ENCODE measurements at places on chromosomes 7 and 10.

GRCh38 chr7:107960272-107960671 lies 42.7 kb downstream of the LAMB1 start:
- DNase-seq, result peak; percentile 28

GRCh38 chr10:118965645-118966044 lies 63.9 kb upstream of the NANOS1 start:
- DNase-seq, result no peak

DNA sequence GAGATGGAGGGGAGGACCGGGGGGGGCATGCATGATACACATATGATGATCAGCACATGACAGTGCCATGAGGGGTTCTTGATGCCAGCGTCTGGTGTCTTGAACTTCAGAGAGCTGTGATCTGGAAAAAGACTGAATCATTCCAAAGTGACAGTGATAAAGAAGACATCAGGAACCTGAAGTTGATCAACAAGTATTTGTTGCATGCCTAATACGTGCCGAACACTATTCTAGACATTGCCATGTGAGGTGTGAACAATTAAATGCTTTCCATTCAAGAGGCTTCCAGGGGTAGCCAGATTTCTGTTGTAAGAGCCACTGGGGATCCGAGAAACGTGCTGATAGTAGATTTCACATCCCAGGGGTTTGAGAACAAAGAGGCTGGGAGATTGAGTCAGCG lies 6.2 kb downstream of the MCM10 start:
- no peak for DNase-seq

DNA sequence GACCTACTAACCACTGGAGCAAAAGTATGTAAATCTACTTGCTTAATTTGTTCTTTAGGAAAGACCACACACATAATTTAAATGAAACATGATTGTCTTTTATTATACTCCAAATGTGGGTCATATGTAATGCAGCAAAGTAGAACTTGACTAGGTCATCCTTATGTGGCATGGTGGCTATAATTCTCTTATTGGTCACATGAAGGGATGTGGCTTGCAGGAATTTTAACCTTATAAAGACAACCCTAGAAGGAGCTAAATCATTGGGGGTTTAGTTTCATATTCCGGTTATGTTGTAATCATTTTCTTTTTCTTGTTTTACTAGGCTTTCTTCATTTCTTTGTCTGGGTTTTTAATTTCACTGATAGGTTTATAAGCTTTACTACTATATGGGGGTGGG lies 93.9 kb downstream of the SEPTIN7 start:
- no peak for DNase-seq

DNA sequence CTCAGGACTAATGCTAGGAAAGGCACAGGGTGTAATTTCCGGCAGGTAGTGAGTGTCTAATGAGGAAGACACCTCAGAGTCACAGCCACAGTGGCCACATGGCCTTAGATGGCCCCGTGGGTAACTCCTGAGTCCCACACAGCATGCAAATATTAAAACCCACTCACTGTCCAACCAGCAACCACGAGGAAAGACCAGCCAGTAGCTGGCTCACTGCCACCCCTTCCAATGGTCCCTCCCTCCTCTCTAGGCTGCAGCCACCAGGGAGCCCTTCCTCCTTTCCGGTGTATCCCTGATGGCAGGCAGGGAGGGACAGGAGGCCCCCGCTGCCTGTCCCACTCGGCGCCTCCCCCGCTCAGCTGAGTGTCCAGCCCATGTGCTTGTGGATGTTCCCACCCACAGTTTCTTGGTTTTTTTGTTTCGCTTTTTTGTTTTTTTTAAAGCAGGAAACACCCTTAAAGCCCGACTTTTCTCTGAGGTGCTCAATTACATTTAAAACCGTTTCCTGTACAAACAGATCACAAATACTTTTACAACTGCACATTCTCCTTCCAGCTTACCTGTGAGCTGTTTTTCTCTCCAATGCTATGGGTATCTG lies 9.2 kb downstream of the BNIP3 start:
- no peak for DNase-seq

DNA sequence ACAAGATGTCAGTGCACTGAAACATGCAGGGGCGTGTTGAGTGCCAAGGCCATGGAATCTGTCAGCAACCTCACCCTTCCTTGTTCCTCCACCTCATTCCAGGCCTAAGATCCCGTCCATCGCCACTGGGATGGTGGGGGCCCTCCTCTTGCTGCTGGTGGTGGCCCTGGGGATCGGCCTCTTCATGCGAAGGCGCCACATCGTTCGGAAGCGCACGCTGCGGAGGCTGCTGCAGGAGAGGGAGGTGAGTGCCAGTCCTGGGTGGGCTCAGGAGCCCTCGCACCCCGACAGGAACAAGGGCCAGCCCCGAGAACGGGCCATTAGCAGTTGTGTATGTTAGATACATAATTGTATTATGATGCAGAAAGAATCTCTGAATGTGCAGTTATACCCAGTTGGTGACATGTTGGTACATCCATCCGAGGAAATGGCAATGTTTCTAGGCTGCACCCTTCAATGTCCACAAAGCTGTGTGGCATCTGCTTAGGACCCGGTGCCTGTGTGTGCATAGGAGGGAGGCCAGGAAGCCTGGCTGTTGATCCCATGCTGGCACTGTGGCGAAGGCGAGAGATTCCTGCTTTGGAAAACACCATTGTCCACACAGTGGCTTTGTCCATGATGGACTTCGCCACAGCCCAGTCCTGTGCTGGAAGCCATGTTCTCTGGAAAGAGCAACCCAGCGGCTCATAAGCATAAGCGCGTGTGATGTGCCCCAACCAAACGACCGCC lies 154.2 kb downstream of the EGFR start:
- DNase-seq, result no peak

- no peak for DNase-seq
Observed at GRCh38 chr10:130936851-130937250, 374.7 kb downstream of the TCERG1L start.

DNA sequence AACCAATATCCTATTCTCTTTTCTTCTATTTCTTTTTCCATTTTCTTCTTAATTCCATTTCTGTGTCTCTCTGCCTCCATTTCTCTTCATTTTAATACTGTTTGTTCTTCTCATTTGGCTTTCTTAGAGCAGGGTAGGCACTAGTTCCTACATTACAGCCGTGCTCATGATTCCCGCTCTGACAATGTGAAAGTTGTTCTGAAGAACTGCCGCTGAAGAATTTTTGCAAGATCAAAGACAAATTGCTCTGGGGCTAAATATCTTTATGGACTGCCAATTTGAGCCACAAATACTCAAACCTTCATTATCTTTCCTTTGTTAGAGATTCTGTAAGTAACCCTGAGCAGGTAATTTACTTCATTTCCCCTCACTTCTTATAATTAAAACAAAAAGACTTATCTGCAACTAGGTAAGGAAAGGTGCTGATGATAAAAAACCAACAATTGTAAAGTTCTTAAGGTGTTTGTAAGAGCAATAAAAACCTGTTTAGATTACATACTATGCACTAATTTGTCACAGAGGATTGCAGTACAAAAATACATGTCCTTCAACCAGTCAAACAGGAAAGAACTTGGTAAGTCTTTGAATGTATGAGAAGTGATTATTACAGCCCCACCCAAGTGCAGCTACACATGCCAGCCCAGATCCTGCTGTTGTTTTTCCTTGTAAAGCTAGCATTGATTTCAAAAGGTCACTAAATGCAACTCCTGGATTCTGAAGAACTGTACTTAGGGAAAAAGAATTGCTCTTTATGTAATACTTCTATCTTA lies 127.5 kb downstream of the COL28A1 start:
- DNase-seq, result no peak

DNA sequence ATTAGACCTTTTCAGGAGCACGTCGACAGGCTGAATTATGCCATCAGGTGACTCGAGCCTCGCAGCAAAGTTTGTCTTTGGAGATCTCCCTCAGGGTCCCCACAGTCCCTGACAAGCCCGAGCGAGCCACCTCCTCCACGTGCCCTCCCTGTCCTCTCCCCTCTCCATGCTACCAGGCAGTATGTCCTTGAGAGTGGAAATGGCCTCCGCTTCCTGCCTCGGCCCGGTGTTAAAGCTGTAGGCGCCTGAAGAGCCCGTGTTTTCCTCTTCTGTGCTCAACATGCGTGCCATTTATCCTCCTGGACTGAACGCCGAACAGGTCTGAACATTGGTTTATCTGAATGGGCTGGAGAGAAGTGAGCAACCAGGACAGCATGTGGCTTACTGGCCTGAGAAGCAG lies 82.6 kb downstream of the GPR26 start:
- DNase-seq, result no peak

GRCh38 chr7:159318682-159319351 lies 174.2 kb upstream of the VIPR2 start:
- DNase-seq, result no peak

- DNase-seq, result no peak
Observed at GRCh38 chr7:150665089-150665748, 20.3 kb upstream of the GIMAP2 start.

GRCh38 chr10:75187961-75188426 lies 22.6 kb upstream of the VDAC2 start:
- DNase-seq, result no peak

DNA sequence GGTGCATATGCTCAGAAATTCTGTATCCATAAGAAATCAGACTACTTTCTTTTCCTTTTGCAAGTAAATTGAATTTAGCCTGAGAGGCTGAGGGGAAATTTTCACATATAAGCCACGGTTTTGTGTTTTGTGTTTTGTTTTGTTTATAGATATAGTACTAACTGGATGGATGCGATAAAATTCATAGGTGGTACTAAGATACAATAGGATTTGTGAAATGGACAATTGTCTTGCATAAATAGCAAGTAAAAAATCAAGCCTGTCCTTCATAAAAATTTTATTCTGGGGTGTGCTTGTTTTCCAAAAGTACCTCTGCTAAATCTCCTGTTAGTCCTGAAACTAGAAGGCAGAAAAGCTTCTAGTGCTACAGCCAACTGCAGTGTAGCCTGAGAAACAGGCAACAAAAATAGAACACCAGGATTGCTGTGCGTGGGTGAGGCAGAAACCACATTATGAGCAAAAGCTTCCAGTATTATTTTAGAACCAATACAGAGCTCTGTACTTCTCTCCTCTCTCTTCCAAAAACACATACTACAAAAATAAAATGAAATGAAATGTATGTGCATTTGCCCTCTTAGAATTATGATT lies 634 bp upstream of the HDAC9 start:
- DNase-seq, result peak; percentile 50

GRCh38 chr7:17580141-17580540 lies 281.7 kb downstream of the AHR start:
- DNase-seq, result no peak

- DNase-seq, result no peak
Observed at GRCh38 chr10:87635498-87636312, 24.0 kb upstream of the PAPSS2 start.

GRCh38 chr7:41415471-41416207 lies 287.3 kb downstream of the INHBA start:
- no peak for DNase-seq

DNA sequence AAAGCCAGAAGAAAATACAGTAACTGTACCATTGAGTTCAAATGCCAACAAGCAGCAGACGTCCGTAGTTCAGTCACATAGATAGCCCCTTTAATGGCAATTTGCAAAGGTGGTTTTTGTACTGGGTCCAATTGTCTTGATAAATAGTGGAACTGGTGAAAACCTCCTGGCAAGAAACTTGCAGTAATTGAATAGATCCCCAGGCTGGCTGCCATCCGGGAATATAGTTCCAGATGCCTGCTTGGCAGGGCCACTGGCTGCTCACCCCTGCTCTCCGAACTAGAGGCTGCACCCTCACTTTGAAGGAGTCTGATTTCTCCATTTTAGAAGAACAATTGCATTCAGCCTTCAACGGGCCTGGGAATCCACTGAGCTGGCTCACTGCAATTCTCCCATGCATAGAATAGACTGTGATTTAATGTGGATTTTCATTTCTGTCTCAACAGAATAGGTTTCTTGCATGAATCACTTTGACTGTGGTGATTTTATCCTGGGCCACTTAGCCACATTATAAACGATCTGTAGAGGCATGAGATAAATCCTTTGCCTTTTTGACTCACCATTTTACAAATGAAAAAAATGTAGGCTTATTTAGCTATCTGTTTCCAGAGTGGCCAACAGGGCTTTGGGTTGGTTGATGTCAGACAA lies 35.9 kb upstream of the ELMO1 start:
- no peak for DNase-seq

GRCh38 chr10:38147686-38148085 lies 53.5 kb downstream of the ZNF37A start:
- DNase-seq, result no peak

DNA sequence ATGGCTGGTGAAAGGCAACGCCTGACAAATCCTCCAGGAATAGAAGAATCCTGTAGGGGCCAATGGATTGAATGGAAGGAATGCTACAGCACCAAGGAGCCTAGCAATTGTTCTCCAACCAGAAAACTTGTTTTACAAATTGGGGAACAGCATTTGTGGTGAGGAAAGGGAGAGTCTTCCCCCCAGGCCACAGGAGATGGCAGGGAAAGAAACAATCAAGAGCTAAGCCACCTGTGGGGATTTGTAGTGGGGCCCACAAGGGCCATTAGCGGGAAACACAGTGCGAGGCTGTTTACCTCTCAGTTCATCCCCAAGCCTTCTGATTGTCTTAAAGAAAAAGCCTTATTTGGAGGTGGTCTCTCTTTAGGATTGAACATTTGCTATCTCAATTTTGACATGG lies 48.5 kb upstream of the KCNMA1 start:
- DNase-seq, result no peak

DNA sequence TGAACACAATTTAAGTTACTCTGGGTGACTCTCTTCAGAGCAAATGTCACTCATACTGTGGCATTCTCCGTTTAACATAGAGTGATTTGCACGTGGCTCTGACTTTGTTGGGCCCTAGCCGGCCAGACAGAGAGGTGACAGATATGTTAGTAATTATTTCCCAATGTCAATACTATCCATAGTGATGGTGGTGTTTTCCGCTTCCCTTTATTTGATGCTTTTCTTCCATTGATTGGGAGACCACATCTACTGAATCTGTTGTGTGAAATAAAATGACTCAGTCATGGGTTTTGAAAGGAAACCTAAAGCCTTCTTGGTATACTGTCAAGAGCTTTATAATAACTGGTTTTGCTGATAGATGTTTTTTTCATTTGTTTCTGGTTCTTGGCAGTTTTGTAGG lies 7.4 kb downstream of the AVL9 start:
- DNase-seq, result no peak

DNA sequence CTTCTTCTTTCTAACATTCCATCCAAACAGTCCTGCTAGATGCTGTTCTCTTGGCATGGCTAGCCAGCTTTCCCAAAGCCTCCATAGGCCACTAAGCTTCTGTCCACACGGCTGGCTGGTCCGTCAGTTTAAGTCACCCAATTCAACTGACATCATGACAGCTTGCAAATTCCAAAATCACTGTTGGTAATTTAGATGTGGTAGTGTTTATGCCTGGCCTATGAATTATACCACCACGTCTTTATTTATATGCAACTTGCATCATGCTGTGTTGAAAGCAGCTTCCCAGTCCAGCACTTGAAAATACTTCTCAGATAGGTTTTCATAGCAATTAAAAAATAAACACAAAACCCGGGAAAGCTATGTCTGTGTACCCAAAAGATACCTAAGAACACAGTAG lies 2.2 kb upstream of the VIM start:
- DNase-seq, result no peak

GRCh38 chr10:15369256-15370211 lies 1.6 kb downstream of the FAM171A1 start:
- no peak for DNase-seq

Measured in SHP77 treated with DMSO at 0.1 percent for 48 hours (cell line).